GM18507 (cell line): ENCODE measurements at places on chromosomes 5 and 9.

DNA sequence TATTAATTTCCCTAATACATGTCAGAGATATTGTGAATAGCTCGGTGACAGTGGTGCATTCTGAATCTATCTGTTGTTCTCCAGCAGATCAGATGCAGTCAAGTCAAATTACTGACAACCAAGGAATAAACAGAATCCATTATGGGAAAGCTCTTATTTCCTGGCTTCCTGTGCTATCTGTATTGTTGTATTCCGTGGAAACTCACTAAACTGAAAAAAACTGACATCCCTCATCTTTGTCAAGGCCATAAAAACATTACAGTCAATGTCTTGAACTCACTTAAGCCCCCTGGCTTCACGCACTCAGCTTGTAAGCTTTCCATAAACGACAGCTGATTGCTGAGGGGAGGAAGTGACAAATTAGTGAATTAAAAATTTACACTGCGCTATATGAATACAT is 245.9 kb downstream of the CTNND2 start:
- no peak for DNase-seq

- no peak for DNase-seq
Observed at GRCh38 chr9:117687532-117687931, 16.7 kb upstream of the TLR4 start.

DNA sequence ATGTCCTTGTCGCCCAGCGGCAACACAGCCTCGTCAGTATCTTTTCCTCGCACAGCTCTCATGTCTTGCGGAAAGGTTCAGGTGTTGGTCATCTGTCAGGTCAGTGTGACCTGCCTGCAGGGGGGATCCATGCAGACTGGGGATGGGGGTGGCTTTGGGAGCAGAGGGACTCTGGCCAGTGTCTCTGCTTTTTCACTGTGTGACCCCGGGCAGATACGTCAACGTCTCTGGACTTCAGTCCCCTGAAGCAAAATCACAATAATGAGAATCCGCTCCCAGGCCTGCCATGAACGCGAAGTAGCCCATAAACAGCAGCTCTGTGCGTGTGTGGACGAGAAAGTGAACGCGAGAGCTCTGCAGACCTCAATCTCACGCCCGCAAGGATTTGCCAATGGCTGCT is 75.7 kb upstream of the FCN1 start:
- no peak for DNase-seq

GRCh38 chr9:98795970-98796363 is 388 bp downstream of the ANKS6 start:
- DNase-seq: no peak

DNA sequence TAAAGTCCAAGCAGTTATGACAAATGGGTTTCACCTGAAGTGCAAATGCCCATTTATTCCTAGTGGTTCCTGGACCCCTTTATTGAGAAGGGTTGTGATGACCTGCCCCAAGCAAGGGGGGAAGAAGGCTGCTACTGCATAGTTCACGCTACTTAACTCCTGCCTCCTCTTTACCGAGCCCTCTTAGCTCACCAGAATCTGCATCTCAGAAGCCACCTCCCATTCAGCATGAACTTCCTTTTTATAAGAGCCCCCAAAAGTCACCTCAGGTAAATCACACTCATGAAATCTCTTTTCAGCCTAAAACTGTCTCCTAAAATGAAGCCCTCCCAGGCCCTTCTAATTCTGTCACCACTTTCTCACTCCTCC is 26.6 kb upstream of the C9orf72 start:
- no peak for DNase-seq

DNA sequence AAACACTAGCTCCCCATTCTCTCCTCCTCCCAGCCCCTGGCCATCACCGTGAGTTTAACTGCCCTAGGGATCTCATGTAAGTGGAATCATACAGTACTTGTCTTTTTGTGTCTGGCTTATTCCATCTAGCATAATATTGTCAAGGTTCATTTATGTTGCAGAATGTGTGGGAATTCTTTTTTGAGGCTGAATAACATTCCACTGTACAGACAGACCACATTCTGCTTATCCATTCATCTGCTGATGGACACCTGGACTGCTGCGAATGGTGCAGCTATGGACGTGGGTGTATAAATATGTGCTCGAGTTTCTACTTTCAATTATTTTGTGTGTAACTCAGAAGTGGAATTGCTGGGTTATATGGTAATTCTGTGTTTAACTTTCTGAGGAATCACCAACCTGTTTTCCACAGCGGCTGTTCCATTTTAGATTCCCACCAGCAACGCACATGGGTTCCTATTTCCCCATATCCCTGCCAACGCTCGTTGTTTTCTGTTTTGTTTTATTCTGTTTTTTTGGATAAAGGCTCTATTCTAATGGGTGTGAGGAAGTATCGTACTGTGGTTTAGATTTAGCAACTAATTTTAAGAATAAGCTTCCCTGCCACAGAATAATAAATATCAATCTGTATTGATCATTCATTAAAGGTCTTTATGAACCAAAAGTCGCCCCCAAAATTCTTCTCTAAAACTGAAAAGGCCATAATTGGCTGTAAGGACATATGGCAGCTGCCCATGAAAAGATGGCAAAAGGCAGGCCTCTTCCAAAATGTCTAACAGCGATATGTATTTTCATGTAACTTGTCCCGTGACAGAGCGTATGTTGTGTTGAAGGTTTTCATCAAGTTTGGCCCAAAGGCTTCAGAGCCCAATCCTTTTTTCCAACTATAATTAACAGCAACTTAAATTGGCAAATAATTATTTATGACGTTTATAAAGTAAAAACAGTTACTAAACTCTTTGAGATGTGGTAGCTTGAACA is 70.3 kb downstream of the DAP start:
- DNase-seq: no peak

- DNase-seq: no peak
Observed at GRCh38 chr5:142072488-142072887, 36.1 kb upstream of the NDFIP1 start.

- DNase-seq: no peak
Observed at GRCh38 chr9:84761137-84761808, 91.7 kb downstream of the NTRK2 start.

DNA sequence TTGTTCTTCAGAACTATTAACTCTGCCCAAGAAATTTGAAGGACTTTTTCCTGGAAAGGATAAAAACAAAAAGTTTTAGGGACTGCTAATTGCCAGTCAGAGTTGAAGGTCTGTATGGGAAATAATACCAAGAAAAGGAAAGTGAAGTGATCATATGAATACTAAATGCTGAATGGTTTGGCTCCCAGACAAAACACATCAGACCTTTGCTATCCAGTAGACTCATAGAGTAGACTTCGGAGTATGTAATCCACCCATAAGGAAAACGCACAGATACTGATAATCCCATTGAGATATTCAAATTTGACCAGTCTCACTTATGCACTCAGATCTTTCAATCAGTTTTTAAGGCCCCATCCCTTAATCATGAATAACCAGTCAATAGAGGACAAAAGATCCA is 319.0 kb upstream of the PTGER4 start:
- no peak for DNase-seq

GRCh38 chr9:83299571-83299970 is 236.6 kb upstream of the RASEF start:
- DNase-seq: no peak

DNA sequence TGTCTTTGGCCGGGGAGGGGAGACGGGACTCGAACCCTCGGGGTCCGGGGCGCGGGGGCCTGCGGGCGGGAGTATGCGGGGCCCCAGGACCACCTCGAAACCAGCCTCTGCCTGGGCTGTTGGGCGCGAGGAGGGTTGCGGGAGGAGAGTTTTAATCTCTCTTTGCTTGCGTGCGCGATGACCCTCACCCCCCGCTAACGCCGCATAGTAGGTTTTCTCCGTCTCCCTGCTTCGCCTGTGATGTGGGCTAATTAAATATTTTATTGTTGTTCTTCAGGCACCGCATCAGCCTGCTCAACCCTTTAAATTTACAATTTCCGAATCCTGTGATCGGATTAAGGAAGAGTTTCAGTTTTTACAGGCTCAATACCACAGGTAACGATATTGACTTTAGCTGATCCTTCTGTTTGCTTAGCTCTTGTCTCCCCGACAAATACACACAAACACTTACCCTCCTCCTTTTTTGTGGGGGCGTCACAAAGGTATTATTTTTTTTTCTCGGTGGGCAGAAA is 1.7 kb downstream of the TLE4 start:
- no peak for DNase-seq

- DNase-seq: no peak
Observed at GRCh38 chr5:1065143-1065750, 46.6 kb downstream of the SLC12A7 start.

GRCh38 chr9:124410321-124410913 is 4.8 kb downstream of the PSMB7 start:
- no peak for DNase-seq

DNA sequence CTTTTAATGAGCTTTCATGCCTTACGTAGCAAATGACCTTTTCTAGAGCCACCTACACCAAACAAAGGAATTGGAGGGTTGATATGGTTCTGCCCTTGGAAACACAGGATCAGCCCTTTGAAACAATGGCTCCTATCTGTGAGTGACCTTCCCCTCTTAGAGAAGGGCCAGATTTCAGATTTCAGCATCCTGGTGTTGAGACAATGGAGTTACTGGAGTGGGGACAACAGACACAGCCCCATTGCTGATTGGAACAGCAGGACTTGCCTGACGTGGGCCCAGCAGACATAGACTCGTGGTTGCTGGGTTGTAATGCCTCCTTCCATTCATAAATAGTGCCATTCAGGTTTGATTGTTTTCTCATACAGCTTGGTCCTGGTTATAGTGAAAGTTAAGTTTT is 96.0 kb downstream of the GALNT10 start:
- no peak for DNase-seq

DNA sequence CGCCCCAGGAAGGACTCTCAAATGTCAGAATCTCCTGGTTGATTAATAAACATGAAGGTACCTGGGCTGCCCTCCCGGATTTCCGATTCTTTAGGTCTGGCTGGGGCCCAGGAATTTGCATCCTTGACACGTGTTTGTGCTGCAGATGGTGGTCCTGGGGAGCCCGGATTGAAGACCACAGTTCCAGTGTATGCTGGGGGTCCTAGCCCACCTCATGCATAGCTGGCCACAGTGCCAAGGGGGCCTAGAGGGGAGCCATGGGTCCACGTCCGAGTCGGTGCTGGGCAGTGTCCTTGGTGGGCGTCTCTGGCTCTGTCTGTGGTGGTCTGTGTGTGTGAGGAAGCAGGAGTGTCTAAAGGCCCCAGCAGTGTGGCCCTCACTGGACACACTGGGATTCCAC is 3.2 kb downstream of the NCS1 start:
- DNase-seq: no peak

DNA sequence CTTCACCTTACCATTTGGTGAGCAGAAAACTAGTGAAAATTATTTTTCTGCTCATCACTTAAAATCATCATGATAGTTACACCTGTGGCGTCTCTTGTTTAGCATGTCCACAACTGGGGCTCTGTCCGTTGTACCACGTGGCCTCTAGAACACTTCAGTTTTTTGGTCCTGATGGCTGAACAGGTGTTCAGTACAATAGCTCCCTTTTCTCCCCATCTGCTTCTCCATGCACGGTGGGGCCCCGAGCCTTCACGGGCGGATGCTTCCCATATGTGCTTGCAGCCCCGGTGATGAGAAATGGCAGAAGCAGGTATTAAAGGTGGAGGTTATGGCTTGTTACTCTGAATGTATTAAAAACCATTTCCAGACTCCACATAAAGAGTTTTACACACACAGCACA is 304.1 kb downstream of the CWC27 start:
- no peak for DNase-seq

DNA sequence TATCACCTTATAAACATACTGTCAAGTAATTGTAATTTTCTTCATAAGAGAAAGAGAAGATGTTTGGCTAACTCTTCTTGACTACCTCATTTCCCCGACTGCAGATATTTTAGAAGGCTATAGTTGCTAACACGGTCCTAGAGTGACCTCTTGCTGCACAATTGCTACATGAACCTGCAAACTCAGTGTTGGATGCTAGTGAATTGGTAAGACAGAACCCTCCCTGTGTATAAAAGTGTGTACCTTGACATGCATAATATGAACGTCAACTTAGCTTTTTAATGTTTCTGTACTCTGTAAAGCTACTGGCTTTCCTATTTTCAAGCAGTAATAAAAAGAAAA is 46.7 kb upstream of the CER1 start:
- DNase-seq: no peak

DNA sequence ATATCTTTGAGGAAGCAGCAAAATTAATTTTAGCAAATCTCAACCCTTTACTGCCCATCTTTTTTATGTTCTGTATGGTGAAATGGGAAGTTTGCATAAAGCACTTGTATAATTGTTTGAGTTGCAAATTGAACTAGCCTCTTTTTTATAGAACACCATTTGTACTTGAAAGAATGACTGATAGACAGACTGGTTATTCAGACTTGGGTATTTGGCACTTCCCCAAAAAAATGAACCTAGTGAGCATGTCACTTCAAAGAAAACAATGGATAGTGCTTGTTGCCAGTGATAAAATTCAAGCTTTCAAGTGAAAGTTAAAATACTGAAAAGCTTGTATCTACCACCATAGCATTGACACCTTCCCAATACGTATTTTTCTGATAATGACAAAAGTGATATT is 115.8 kb downstream of the ERCC6L2 start:
- DNase-seq: no peak

GRCh38 chr5:35904443-35905132 is 33.8 kb downstream of the CAPSL start:
- DNase-seq: no peak

- DNase-seq: no peak
Observed at GRCh38 chr5:147410496-147411358, 99.1 kb downstream of the DPYSL3 start.

- DNase-seq: no peak
Observed at GRCh38 chr9:114474425-114474824, 30.8 kb downstream of the WHRN start.

DNA sequence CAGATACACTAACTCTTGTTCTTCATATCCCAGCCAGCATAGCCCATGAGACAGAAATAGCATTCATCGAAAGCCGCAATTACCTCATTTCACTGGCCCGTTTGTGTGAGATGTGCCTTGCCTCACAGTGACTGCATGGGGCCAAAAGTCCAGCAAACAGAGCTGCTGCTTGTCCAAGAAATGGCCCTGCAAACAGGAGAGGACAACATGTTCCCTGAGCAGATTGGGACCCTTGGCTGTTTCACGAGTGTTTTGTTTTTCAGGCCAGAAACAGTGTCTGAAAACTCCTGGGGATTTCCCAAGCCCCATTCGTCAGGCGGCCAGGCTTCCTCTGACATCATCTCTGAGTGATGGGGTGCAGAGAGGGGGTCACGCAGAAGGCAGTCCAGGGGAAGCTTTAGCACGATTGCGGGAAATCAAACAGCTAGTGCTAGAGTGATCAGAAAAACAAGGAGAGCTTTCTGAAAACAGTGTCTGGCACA is 503.6 kb upstream of the PAPPA start:
- DNase-seq: no peak

GRCh38 chr5:129461711-129462332 is 1.7 kb downstream of the ADAMTS19 start:
- DNase-seq: no peak

DNA sequence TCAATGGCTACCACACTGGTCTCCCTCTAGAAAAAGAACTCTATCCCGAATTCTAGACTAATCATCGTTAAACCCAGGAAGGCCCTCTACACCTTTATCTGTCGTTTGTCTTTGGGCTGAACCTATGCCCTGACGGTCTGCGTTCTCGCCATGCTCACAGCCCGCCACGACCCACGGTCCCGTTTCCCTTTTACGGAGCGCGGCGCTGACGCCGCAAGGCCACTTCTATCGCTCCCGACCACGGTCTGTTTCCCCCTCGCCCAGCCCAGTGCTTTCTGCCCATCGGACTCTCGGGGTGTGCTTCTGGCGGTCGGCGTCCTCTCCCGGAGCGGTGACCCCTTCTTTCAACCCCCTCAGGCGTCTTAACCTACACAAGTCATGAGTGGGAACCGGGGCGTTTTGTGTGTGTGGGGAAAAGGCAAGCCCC is 974 bp downstream of the C9orf40 start:
- DNase-seq: no peak
